MCF 10A (cell line): ENCODE measurements at places on chromosomes 16 and 17. TPM values are rescaled to one million over a fixed set of nuclear protein-coding genes. Genes with fewer than 3 reads are reported as not detected.
A peak's percentile ranks its signal among the peaks of the same experiment; 100 is the strongest.

- no peak for DNase-seq
These were observed 176.4 kb upstream of the ERCC4 start for GRCh38 chr16:13743571-13743970.

DNA sequence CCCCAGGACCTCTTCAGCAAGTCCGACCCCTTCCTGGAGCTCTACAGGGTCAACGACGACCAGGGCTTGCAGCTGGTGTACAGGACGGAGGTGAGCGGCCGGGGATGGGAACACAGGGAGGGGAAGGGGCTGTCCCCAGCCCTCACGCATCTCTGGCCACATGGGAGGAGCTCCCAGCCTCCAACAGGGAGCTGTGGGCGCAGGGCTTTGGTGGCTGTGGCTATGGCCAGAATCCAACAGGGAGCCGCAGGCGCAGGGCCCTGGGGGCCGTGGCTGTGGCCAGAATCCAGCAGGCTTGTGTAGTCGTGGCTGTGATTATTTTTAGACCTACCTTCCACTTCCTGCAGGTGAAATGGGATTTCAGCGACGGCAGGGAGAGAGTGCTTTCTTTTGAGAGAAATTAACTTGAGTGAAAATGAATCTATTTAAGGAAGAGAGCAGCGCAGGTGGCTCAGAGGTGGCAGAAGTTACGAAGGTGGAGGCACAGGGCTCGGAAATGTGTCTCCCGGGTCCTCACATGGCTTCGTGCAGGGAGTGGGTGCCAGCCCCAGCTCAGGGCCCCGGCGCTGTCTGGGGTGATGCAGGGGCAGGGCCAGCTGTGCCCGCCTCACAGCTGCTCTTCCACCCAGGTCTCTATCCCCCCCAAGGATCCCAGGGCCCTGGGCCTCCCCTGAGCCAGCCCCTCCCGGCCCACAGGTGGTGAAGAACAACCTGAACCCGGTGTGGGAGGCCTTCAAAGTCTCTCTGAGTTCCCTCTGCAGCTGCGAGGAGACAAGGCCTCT, 9.4 kb downstream of the CPNE7 start:
- DNase-seq, result no peak

- DNase-seq, result peak; percentile 93
These were observed 951 bp upstream of the GPRC5C start for GRCh38 chr17:74430706-74431567.

GRCh38 chr17:15507001-15507400, 39.6 kb upstream of the CDRT4 start:
- DNase-seq, result no peak

DNA sequence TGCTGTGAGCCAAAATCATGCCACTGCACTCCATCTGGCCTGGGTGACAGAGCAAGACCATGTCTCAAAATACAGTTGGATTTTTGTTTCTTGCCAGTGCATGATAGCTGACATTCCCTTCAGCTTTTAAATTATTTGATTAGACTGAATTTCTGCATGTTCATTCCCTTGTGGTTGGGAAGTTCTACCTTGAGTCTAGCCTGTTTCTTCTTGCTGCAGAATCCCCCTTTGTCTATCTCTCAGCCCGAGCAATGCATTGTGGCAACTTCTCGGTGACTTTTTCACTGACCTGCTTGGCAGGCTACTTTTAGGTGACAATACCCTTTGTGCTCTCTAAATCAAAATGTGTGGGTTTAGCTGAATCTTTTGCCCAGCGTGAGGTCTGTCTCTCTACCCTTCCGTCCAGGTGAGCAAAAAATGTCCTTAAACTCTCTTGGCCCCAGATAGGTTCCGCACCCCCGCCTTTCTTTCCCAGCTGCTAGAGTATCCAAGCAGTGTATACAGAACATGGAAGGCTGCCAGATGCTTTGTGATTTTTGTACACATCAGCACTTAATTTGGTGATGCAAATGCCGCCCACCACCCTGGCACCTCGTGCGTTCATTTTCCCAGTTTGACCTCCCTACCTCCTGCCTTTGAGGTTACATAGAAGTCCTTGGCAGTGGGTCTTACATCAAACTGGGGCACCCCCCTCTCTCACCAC, 130.2 kb downstream of the ABCC6 start:
- DNase-seq, result peak; percentile 4

GRCh38 chr16:86215233-86215978, 294.9 kb upstream of the FOXF1 start:
- no peak for DNase-seq

DNA sequence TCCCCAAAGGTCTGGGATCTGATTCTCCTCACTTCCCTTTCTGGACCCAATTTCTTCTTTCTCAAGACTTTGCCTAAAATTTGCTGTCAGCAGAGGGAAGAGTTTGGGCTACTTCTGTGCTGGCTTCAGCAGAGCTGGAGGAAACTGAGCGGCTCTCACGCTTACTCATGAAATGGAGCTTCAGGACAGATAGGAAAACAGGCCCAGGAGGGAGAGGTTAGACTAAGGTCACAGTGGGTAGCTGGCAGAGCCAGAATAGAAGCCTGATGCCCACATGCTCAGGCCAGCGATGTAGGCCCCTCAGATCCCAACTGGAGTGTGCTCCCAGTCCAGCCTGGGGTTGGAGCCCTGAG, 593 bp downstream of the SLC38A7 start:
- no peak for DNase-seq

- no peak for DNase-seq
These were observed 17.2 kb downstream of the SNTB2 start for GRCh38 chr16:69204172-69204571.

DNA sequence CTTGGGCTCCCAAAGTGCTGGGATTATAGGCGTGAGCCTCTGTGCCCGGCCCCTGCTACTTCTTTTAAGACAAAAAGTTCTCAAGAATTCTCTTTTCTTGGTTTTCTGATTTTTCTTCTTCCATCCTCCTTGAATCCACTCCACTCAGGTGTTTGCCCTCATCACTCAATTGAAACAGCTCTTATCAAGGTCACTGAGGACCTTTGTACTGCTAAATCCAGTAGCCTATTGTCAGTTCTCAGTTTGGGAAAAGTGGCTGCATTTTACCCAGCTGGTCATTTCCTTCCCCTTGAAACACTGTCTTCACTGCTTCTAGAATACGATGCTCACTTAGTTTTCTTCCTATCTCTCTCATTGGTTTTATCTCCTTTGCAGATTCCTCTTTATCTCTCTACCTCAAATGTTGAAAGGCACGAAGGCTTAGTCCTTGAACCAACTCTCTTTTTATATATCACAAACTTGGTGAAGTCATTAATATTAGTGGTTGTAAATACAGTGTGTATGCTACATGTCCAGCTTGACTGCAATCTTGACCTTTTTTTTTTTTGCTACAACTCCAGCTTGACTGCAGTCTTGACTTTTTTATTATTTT, 29.8 kb downstream of the ZNRF1 start:
- no peak for DNase-seq

GRCh38 chr17:18250259-18250658, 8.3 kb downstream of the FLII start:
- DNase-seq, result peak; percentile 35

DNA sequence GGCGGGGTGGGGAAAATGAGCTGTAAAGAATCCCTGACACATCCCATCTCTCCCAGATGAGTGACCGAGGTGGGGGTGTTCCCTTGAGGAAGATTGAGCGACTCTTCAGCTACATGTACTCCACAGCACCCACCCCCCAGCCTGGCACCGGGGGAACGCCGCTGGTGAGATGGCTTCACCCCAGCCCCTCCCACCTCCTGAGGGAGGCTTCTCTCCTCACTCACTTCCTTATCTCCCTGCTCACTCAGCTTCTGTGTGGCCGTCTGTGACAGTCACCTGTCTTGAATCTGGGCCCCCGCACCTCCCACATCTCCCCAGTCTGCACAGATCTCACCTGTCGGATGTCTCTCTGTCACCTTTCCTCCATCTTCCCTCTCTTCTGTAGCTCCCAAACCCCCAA, 13.4 kb downstream of the PDK2 start:
- no peak for DNase-seq

DNA sequence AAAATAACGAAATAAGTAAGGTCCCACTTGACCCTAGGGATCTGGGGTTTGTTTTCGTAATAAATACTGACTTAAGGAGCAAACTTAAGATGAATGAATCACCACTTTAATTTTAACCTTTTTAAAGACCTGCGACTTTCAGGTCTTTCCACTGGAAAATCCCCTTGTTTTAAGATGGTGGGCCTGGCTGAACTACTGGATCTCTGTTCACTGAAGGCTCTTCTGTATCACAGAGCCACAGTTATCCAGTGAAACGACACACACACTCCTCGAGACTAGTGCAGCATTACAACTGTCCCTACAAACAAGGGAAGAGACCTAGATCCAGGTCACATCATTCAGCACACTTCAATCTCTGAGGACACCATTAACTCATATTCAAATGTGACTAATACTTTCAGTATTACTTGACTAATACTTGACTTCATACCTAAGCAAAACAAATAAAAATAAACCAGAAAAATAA, 299.0 kb downstream of the CEP112 start:
- no peak for DNase-seq

- DNase-seq, result no peak
These were observed 56.8 kb upstream of the ZNF423 start for GRCh38 chr16:49912721-49913120.

DNA sequence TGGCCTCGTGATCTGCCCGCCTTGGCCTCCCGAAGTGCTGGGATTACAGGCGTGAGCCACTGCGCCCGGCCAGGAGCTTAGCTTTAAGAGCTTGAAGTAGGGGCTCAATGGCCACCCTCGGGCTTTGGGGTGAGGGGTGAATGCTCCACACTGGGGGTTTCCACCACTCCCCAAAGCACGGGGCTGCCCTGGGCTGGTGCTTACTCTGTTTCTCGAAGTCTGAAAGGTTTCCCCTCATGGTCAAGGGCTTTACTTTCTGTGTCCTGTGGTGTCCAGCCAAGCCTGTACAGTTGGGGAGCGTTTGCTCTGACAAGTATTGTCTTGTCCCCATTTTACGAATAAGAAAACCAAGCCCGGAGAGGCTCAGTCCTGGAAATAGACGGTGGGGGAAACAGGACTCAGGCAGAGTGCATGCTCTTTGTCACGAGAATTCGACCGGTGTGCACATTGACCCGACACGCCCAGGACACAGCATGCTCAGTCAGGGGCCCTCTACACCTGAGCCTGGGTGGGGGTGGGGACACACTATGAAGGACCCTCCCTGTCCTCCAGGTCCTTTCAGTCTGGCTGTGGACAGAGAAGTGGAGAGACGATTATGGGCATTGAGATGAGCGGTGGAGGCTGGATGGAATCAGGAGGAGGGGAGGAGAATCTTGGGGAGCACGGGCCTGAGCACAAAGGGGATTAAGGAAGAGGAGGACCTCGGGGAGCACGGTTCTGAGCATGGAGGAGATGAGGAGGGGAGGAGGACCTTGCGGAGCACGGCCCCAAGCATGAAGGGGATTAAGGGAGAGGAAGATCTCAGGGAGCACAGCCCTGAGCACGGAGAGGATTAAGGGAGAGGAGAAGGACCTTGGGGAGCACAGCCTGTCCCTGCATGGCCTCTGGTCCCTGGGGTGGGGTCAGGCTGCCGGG, 7.5 kb downstream of the CD7 start:
- no peak for DNase-seq

- DNase-seq, result peak; percentile 35
These were observed 14.6 kb upstream of the CD79B start for GRCh38 chr17:63946440-63947363.

GRCh38 chr17:41555105-41555887, 16.6 kb downstream of the KRT9 start:
- peak; percentile 38 for DNase-seq

- no peak for DNase-seq
These were observed 108.0 kb downstream of the SKAP1 start for GRCh38 chr17:48322060-48322459.

- no peak for DNase-seq
These were observed 2.6 kb downstream of the ERI2 start for GRCh38 chr16:20803561-20804214.

GRCh38 chr17:28406473-28406814, 432 bp upstream of the SLC46A1 start:
- peak; percentile 17 for DNase-seq

GRCh38 chr16:68289202-68289601, 21.5 kb downstream of the SLC7A6OS start:
- no peak for DNase-seq

DNA sequence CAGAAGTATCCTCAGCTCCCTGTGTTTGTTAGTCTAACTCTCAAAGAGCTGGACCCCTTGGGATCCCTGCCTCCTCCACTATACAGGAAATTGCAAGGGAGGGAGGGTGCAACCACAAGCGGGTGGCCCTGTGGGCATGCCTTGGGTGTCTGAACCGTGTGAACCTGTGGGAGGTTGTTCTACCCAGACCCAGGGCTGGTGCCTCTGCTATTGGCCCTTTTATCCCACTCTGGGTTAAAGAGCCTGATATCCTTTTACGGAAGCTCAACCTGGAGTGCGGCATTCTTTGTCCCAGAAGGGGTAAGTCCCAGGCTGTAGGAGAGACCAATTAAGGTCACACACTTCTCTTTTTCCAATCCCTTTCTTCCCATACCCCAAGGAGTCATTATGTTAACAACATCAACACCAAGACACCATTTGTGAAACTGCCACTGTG, 53.4 kb downstream of the ARSG start:
- no peak for DNase-seq

DNA sequence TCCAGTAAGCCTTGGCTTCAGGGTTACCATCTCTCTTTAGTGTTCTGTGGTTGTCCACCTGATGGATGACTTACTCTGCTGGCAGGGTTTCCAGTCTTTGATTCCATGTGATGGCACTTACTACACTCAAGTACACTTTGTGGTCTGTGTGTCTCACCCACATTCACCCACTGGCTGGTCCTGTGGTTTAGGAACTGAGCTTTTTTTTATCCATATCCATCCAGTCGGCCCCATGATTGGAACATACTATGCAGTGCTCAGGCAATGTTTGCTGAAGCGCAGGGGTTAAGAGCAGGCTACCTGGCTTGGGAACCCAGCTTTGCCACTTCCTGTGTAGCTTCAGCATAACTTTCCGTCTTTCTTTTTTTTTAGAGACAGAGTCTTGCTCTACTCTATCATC, 2.8 kb upstream of the FUS start:
- DNase-seq, result peak; percentile 57

- DNase-seq, result no peak
These were observed 705.5 kb upstream of the CDH8 start for GRCh38 chr16:62741692-62742091.

GRCh38 chr16:87138316-87138715, 178.9 kb downstream of the C16orf95 start:
- no peak for DNase-seq

Gene TPSD1
- not detected in 2 replicates for total RNA-seq

Gene TPSG1
- total RNA-seq, result not detected in 2 replicates

Gene SPN
- total RNA-seq, result not detected in 2 replicates

Gene CRISPLD2
- total RNA-seq, result 0.28 TPM in 1 of 2 replicates, not detected in the other

Gene HSPB9
- not detected in 2 replicates for total RNA-seq

Gene BCL6B
- not detected in 2 replicates for total RNA-seq
